Stimulated activated CD4-positive, alpha-beta T cell treated with anti-CD3 and anti-CD28 coated beads, Interleukin-4, amount 100 ng/mL, for 48 hours (primary cell): ENCODE measurements at places on chromosomes 7 and 10.

- no peak for DNase-seq
Observed at GRCh38 chr10:13483951-13484350, 44.9 kb downstream of the BEND7 start.

- no peak for DNase-seq
Observed at GRCh38 chr7:85286446-85286845, 99.6 kb upstream of the SEMA3D start.

GRCh38 chr10:78911533-78912340 is 157.0 kb upstream of the ZMIZ1 start:
- DNase-seq = no peak

DNA sequence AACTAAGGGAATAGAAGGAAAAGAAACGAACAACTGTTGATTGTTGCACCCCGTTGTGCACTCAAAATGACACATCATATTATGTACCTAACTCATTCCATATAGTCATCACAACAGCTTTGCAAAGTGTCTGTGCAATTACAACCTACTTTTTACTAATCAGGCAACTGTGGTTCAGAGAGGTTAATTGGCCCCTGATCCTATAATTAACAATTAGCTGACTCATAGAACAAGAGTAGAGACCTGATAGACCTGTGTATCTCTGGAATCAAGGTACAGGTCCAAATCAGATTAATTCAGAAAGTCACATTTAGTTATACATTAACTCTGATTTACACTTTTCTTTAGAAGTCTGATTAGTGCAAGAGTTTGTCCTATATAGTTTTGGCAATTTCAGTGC is 122.5 kb upstream of the CDK13 start:
- no peak for DNase-seq

GRCh38 chr7:139768249-139768824 is 9.5 kb downstream of the HIPK2 start:
- DNase-seq = no peak

GRCh38 chr7:14673202-14673601 is 229.3 kb downstream of the DGKB start:
- no peak for DNase-seq

DNA sequence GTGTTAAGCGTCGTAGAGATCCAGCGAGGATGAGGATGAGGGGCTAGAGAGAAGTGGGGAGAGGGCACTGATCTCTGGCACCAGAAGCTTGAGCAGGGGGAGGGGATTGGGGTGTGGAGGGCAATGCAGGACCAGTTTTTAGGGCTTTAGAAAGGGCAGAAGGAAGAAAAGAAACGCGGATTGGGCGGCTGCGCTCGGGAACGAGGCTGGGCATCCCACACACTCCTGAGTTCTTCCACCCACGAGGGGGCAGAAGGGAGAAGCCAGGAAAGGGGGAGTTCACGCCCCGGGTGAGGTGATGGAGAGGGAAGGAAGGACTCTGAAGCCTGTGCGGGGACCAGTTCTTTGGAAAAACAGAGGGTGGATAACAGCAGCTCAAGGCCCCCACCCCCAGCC is 6.1 kb upstream of the VGF start:
- DNase-seq = no peak

DNA sequence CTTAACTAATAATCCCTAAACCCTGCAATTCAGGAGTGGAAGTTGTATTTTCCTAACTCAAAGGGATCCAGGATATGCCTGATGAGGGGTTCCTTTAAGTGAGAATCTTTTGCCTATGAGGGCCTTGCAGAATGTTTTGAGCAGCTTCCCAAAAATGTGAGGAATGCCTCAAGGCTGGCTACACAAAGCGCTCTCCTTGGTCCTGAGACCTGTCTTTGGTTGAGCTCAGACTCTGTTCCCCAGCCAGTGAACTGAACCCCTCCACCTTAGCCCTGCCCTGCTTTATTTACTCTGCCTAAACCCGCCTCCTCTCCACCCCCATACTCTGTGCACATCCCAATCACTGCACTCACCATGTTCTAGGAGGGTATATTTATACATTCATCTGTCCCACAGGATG is 108.6 kb downstream of the NRCAM start:
- no peak for DNase-seq

- DNase-seq = no peak
Observed at GRCh38 chr7:113094517-113095249, 8.1 kb upstream of the GPR85 start.

DNA sequence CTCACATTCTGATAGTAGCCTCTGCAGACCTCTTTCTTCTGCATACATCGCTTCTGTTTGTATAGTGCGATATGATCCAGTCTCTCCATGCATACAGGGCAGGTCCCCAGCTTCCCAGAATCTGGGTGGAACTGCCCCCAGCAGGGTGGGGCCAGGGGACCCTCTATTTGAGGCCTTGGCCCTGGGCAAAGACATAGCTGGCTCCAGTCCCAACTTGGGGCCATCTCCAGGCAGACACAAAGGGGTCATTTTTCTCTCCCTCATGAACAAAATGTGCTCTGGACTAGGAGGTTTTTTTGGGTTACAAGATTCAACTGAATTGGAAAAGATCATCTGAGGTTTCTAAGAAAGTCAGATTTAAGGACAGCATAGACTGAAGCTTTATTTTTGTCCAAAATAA is 21.1 kb upstream of the HSPA12A start:
- DNase-seq = no peak

- no peak for DNase-seq
Observed at GRCh38 chr7:105853931-105854419, 22.4 kb downstream of the ATXN7L1 start.

- no peak for DNase-seq
Observed at GRCh38 chr7:2638224-2638991, 6.6 kb downstream of the TTYH3 start.

DNA sequence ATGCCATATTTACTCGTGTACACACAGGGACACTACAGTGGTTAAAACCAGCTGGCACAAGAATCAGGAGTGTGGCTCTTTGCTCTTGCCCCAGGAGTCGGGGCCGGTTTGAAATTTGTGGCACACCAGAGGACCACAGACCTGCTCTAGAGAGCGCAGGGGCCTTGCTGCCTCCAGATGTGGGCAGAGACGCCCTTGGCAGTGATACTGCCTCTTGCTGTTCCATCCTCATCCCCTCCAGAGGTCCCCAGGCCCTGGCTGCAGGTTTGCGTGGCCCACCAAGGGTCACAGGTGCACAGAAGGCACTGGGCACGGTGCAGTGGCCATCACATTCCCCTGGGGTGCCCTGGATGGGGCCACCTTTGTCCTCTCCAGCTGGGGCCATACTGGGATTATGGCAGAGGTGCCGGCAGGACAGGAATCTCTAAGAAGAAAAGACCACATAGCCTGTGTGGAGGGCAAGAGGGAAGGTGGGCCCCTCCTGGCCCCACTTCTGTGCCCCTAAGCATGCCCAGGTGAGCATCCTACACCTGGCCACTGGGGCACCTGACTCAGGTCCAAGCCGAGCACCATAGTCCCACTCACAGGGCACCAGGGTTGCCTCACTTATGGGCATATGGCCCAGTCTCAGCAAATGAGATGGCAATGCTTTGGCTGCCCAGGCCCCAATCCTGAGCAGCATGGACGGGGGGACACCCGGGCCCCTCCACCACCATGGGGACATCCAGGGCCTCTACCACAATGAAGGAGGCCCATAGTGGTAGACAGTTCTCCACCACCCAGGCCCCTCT is 45.6 kb downstream of the FOXL3 start:
- DNase-seq = no peak

GRCh38 chr7:132368246-132368900 is 207.9 kb downstream of the PLXNA4 start:
- DNase-seq = no peak

DNA sequence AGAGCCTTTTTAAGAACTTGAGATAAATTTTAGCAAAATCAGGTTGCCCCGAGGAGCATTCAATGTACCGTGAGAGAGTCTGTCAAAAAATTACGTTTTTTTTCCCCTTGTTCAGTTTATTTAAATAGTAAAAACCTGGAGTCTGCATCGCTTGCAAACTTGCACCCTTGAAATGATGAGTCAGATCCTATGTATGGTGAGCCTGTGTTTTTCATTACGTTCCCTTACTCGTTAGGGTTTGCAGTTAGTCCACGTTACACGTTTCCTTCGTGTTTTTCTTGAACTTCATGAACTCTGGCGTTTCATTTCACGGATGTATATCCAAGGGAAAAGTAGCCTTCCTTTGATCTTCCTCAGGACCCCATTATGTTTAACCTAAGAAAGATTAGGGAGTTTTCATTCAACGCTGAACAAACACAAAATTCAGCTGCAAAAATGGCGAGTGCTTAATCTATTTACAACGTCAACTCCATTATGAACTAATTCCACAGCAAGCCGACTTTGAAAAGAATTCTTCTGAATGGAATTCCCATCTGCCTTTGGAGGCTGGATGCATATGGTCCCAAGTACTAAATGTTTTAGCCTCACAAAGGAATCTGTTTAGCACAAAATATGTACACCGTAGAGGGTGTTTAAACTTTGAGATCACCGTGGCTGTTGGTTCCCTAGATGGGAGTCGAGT is 182.4 kb downstream of the MYOF start:
- no peak for DNase-seq

DNA sequence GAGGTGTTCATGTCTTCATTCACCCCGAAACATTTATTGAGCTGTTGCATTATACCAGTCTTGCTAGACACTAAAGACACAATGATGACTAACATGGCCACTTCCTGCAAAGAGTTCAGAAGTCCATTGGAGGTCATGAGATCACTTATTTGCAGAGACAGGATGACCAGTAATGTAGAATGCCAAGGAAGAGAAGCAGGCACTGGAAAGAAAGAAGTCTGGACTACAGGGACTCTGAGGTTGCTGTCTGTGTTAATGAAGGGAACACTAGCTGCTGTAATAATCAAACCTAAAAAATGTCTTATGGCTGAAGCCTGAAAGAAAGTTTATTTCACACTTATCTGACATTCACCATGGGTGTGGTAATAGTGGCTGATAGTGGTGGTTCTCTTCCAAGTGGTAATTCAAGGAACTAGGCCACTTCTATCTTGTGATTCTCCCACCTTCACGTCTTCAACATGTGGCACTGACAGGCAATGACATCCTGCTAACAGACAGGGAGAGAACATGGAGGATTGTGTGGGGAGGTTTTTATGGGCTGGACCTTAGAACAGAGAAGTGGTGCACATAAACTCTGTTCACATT is 89.2 kb upstream of the MKLN1 start:
- DNase-seq = no peak

- DNase-seq = no peak
Observed at GRCh38 chr7:7323352-7323751, 141.0 kb downstream of the C1GALT1 start.

GRCh38 chr10:86960863-86961434 is 2.5 kb downstream of the SNCG start:
- no peak for DNase-seq

DNA sequence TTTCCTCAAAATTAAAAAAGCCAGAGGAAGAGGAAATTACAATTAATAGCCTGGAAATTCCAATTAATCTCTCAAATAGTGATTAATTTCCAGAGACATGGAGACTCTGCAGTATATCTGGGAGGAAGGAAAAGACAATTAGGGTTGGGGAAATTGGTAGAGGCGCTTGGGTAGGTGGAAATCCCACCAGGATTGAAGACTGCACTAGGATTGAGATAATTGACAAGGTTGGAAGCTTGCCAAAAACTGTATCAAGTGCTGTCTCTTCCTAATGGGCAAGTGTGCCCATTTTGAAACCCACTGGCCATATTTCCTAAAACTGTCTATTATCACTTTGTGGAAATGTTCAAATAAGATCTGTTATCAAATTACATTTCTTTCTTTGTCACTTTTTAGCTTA is 21.6 kb downstream of the CHN2 start:
- DNase-seq = no peak

DNA sequence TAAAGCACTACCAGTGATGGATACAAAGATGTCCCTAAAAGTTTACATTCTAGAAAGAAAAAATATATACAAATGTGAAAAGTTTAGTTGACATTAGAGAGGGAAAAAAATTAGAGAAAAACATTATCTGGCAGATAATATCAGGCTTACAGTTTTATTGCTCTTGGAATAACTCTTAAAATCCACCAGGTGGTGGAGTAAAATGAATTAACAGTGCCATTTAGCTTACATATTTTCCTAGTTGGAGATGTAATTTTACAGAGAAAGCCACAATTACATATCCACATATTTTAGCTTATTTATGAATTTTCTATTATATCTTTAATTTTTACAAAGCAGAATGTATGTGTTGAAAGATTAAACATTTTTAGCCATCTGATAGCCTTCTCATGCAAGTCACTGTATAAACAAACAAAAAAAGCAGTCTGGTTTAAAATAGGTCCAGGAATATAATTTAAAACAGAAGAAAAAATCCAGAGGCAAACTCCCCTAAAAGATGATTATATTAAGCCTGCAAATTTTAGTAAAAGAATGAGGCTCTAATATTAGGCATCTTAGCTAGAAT is 6.5 kb downstream of the CABCOCO1 start:
- DNase-seq = no peak

DNA sequence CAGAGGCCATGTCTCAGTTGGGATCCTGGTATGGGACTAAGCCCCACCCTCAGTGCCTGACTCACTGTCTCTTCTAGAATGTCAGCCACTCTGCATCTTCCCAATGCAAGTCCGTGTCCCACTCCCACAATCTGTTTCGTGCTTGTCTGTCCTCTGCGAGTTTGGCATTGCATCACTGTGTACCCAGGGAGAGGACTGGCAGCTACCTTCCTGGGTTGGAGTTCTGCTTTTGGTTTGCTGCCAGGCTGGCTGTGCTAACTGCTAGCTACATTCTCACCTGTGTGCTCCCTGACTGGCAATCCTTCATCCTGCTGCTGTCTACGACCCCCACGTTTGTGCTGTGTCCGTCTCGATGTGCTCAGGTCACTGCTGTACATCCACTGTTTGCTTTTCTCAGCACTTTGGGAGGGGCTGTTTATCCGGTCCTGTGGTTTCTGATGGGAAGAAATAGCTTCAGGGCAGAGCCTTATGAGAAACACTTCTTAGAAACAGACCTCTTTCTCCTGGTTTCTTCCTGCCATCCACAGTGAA is 56.0 kb upstream of the GLI3 start:
- DNase-seq = no peak

DNA sequence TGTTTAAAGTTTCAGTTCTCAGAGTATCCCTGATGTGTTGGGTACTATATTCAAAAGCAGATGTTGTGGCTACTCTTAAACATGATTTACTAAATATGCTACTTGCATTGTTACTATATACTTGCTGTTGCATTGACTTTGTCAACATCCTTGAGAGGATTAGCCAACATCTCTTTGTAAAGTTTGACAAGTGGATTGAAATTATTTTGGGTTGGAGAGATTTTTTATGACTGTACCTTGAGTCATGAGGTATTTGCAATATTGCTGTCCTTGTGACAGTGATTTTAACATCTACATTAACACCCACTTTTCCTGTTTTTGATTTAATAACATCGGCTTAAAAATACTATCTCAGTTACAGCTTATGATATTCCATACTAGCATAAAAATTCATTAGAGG is 31.9 kb downstream of the MRC1 start:
- no peak for DNase-seq

- no peak for DNase-seq
Observed at GRCh38 chr7:31642681-31643115, 44.3 kb upstream of the PPP1R17 start.
